ENCODE measurements at places on chromosomes 5 and 9.
A peak's percentile ranks its signal among the peaks of the same experiment; 100 is the strongest.

GRCh38 chr5:14161825-14162556 is 18.8 kb downstream of the TRIO start:
- no peak for DNase-seq

GRCh38 chr9:131950487-131950886 is 129.2 kb downstream of the MED27 start:
- no peak for DNase-seq

DNA sequence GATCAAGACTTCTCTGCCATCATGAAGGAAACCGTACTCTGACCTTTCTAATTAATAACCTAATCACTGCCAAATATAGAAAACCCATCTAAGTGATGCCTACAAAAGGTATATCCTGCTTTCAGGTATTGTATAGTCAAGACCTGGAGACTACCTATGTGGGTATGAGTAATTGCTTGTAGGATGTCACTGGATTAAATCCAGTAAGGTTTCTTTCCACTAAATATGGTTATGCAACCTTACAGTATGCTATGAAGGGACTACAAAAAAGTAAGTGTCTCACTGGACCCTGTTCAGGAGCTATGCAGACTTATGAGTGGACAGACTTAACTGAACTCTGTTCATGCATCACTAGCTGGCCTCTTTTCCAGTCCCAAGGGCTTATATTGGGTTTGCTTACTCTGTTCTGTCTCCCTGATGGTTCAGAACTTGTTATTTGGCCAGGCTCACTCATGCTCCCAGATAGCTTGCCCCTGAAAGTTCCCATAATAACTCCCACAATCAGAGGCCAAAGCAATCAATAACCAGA is 51.1 kb downstream of the PDE6A start:
- DNase-seq = no peak

GRCh38 chr9:20361229-20361628 is 261.1 kb downstream of the MLLT3 start:
- DNase-seq = no peak

DNA sequence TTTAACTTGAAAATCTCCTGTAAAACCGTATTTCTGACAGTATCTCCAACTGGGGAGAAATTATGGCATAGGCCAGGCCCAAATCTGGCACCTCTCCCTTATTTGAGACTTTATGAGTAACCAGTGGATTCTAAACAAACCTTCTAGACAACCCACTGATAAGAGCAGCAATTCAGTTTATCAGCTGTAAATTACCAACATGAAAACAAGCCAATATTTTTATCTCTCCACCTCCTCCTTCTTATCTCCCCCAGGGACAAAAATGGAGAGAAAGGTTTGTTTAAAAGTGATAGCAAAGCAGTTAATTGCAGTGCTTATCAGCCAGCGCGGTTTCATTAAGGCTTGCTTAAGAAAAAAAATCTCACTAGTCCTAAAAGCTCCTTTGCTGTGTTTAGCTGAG is 53.8 kb downstream of the KCNV2 start:
- no peak for DNase-seq

DNA sequence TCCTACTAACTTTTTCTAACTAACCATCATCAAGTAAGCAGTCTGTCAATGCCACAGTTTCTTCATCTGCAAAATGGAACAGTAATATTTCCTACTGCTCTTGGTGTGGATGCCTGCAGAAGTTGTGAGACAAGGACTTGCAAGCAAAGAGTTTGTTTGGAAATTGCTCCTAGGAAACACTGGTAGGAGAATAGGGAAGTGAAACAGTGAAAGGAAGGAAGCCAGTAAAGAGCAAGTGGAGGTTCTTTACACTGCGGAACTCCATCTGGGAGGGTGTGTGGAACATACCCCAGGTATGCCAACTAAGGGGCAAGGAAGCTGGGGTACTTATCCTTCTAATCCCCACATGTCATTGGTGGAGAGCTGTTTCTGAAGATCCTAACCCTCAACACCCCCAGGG is 119.9 kb downstream of the FOXD1 start:
- DNase-seq = no peak

DNA sequence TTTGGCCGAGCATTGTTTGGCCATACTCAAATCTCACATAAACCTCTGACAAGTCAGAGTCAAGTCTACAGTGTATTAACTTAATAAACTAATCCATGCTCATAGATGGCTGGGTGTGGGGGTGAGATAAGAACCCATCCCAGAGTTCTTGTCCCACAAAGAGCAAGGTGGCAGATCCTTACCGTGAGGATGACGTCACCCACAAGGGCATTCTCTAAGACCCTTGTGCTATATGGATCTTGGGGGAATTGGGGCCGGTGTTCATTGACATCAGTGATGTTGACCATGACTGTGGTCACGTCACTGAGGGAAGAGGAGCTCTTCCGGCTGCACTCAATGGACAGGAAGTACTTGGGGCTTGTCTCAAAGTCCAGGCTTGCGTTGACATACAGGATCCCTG is 62.1 kb downstream of the FAT2 start:
- DNase-seq = no peak

DNA sequence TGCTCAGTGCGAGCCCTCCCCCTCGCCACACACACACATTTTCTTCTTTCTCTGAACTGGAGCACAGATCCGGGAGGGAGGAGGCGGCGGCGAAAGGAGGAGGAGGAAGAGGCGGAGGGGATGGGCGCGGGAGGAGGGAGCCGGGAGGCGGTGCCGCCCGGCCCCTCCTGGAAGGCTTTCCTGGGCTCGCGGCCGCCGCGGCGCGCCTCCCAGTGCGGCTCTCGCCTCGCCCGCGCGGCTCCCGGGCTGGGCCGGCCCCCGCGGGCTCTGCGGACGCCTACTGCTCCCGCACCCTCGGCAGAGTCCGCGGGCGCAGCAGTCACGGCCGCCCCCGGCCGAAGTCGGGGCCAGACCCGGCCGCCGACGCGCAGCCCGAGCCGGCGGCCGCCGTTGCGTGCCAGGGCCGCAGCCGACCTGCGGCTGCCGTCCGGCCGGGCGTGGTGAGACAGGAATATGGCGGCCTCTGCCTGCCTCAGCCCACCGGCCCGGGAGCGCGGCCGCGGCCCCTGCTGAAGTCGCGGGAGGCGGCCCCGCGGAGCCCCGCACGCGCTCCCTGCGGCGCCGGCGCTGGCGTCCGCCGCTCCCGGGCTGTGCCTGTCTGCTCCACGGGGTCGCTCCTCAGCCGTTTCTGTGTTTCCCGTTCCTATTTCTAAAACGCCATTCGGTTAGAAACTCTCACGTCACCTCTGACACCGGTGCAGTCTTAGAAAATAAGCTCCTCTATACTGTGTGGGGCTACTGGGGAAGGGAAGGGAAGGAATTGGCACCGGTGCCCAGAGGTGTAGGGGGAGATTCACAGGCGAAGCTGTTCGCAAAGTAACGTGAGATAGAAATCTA is 500 bp upstream of the GNAQ start:
- peak; percentile 93 for DNase-seq

- DNase-seq = no peak
These were observed 278.3 kb upstream of the PTGER4 start for GRCh38 chr5:40401284-40402006.

- peak; percentile 44 for DNase-seq
These were observed 931 bp downstream of the FAM219A start for GRCh38 chr9:34457266-34458012.

GRCh38 chr9:72615931-72616330 is 94.5 kb downstream of the TMC1 start:
- DNase-seq = no peak

DNA sequence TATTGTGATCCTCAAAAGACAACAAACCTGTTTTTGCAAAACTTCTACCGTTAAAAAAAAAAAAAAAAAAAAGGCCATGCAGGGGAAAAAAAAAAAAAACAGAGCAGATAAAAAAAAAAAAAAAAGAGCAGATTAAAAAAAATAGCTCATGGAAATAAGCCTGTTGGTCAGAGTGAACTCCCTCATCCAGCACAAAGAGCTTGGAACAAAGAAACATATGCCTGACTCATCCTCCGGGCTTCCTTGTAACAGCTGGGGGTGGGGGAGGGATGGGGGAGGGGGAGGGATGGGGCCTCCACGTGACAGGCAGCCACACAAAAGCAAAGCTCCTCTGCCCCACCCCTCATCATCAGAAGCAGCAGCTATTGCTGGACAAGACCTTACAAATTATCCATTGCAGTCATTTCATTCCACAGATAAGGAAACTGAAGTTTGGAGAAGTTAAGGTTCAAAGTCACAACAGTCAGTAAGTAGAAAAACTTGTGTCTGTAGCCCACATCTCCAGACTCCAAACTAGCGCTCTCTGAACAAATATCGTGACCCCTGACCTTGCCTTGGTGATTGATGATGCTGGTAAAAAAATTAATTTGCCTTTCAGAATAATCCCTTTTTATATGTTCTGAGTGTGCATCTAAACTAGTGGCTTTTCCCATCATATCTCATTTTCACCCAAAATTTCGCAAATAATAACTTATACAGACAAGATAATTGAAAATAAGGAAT is 38.9 kb downstream of the SLC35D2 start:
- peak; percentile 75 for DNase-seq

- no peak for DNase-seq
These were observed 10.8 kb downstream of the RASGEF1C start for GRCh38 chr5:180198208-180198607.

- DNase-seq = no peak
These were observed 14.6 kb downstream of the IL33 start for GRCh38 chr9:6230037-6230780.

DNA sequence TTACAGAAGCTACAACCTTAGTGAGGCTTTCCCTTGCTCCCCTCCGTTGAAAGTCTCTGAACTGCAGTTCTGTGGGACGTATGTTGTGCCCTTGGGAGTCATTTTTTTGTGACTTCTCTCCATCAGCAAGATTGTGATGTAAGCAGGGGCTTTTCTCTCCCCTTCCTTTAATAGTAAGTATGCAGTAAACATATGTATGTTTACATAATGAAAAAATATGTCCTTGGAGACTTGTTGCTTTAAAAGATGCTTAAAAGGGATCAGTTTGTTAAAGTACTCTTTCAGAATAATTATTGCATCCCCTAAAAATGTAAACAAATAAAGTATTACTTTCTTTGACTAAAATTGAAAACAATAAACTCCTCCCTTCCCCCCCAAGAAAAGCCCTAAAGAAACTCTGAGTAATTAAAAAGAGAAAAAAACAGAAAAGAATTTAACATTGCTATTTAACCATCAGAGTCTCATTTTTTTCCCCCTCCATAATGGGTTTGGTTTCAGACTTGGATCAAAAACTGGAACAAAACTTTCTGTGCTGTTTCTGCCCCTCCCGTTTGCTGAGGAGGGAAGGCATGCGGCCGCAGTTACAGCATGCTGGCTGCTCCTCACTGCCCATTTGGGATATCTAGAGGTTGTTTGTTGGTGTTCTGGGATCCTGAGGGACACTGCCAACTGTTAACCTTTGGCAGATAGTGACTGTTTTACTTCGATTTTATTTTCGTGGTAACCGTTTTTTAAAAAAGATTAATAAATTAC is 40.2 kb downstream of the TRIO start:
- DNase-seq = no peak

DNA sequence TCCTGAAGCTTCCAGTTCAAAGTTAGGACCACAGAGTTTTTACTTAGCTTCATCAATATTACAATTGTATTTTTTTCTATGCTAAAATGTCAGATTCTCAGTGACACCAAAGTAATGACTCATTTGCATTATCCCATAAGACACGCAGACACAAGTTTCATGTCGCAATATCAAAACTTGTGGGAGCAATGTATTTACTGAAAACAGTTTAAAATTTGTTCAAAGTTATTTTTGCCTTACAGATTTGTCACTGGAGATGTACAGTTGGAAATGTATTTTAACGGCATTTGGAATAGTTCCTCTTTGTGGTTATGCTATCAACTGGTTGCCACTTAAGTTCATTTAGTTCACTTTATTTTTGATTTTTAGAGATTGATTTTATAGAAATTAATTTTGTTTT is 36.2 kb upstream of the DAP start:
- DNase-seq = no peak

DNA sequence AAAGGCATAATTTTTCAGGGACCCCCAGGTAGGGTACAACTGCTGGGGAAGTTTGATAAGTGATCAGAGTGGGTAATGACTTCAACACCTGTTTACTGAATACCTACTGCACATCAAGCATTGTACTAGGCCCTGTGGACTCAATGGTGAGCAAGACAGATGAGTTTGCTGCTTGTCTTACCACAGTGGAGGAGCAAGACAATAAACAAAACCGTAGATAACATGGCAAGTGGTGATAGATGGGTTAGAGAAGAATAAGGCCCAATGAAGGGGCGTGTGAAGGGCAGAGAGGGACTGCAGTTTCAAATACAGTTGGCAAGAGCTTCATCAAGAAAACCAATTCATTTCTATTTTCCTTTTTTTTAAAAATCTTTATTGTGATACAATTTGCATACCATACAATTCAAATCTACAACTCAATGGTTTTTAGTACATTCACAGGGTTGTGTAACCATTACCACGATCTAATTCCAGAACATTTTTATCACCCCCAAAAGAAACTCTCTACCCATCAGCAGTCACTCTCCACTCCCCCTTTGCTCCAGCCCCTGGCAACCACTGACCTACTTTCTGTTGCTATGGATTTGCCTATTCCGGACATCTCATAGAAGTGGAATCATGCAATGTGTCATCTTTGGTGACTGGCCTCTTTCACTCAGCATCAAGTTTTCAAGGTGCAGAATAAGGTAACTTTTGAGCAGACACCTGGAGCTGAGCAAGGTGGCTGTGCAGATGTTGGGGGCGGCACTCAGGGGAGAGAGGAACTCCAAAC is 31.9 kb upstream of the HAND1 start:
- no peak for DNase-seq

- no peak for DNase-seq
These were observed 204.0 kb downstream of the DNAH5 start for GRCh38 chr5:13740471-13740870.

DNA sequence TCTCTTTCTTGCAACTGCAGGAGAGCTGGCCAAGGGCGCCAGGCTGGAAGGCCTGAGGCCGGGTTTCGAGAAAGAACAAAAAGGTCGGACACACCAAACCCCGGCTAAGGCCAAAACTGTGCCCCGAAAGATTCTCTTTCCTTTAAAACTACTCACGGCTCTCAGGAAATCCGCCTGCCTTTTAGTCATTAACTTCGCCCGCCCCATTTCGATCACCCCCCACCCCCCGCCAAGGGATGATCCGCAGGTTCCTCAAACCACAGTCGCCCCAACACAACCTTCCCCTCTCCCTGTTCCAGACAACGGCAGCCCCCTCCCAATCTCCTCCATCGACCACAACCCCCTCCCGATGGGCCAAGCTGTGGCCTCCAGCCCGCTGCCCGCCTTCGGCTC is 536 bp downstream of the FEM1C start:
- peak; percentile 11 for DNase-seq

- no peak for DNase-seq
These were observed 172.8 kb upstream of the PLCXD3 start for GRCh38 chr5:41683181-41683580.

DNA sequence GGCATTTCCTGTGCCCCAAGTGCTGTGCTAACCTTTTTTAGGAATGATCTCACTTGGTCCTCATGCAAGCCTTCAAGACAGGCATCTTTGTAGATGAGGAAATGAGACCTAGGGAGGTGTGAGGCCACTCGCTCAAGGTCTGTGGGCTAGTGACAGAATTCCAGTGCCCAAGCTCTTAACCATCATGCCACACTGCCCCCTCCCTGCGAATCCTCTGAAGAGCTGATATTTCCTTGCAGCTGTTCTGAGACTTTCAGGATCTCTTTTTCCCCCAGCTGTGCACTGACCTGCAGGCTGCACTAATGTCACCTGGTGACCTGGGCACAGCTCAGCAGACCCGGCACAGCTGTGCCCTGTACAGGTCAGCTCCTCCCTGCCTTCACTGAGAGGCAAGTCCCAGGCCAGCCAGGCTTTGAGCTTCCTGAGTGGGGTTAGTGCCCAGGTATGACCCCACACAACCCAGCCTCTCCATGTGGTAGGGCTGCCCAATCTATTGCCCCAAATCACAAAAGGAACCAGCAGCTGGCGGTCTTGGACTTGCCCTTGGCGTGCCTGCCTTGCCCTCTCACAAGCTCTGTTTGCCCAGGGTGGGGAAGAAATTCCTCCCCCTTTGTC is 32.7 kb downstream of the MORN5 start:
- peak; percentile 24 for DNase-seq

Data from SK-MEL-5 (cell line).